ENCODE measurements at places on chromosomes 5 and 9.

DNA sequence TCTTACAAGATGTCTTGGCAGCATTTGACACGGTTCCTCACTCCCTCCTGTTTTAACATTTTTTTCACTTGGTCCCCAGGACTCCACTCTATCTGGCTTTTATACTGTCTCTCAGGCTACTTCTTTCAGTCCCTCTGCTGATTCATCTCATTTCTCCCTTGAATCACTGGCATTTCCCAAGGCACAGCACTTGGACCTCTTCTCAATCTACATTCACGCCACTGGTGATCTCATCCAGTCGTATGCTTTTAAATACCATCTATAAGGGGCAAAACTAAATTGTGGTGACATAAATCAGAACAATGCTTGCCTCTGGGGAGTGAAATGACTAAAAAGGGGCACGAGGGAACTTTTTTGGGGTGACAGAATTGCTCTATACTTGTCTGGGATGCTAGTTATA lies 47.1 kb downstream of the MAPKAP1 start:
- no peak for DNase-seq

GRCh38 chr9:132351404-132352045 lies 3.3 kb downstream of the SETX start:
- no peak for DNase-seq

- DNase-seq, result no peak
Observed at GRCh38 chr9:129273136-129273895, 95.3 kb upstream of the IER5L start.

DNA sequence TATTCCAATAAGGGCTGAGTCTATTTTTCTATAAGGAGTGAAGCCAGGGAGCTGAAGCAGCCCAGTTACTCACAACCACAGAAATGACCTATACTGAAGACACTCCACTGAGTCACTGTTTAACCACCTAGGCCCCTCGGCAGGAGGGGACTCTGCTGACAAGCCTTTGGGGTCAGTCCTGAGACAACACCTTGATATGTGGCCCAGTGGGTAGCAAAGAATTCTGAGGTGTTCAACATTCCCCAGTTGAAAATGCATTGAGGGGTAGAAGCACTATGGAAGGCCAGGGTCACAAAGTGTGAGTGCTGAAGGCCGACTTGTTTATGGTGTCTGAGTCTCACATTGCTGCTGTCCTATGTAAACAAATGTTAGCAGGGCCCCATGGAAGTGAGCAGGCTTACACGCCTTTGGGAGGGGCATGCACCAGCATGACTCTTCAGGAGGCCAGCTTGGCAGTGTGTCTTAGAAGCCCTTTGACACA lies 112.6 kb upstream of the NFIL3 start:
- DNase-seq, result no peak

GRCh38 chr9:36258208-36258995 lies at the start of gene GNE:
Gene GNE (minus strand): TSS chr9:36258448. CDS start chr9:36249355, 9,093 bp downstream.
- DNase-seq, result peak; percentile 92

GRCh38 chr9:128001779-128002298 lies 21.1 kb upstream of the EEIG1 start:
- no peak for DNase-seq

Measured in NCI-H446 treated with DMSO at 0.1 percent for 48 hours (cell line).